ENCODE measurements at places on chromosomes 2 and 18. TPM values are rescaled to one million over a fixed set of nuclear protein-coding genes. Genes with fewer than 3 reads are reported as not detected.

Gene IL1F10
- total RNA-seq, result not detected

DNA sequence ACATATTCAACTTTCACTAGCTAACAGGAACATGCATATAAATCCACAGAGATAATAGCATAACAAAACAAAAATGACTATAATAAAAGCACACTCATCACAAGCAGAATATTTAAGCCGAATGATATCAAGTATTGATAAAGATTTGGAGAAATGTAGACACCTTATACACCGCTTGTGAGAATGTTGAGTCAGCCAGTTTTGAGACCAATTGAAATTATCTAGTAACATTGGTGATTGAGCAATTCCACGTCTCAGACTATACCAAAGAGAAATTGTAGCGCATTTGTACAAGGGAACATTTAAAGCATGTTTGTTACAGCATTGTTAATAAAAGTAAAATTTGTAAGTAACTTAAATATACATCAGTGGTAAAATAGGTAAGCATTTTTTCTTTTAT is 402.9 kb upstream of the FIGN start:
- DNase-seq, result no peak

DNA sequence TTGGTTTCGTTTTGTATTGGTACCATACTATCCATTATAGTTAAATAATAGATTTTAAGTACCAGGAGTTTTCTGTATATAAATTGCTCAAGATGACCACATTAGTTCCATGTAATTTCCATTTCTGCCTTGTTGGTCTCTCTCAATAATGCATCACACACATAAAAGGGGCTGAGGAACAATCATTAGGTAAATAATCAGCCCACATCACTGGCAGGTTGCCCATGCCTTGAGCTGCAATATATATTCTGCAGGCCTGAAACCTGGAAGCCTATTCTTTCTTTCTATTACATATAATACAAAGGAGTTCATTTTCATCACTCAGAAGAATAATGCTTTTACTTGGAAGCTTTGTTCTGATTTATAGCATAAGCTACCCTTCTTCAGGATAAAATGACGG is 616.1 kb upstream of the PKDCC start:
- DNase-seq, result no peak

DNA sequence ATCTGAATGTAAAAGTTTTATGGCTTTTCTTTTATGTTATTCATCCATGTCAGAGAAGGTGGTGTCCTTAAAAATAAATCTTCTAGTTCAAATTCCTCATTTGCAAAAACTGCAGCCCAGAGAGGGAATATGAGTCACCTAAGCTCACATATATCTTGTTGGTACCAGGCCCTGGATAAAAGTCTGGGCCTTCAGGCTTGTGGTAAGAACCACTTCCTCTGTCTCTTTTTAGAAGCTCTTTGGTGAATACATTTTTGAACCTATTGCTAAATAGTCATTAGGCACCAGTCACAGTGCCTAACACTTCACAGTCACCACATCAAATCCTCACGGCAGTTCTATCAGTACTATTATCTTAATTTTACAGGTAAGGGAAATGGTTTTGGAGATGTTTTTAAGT is 199.2 kb downstream of the KCNS3 start:
- DNase-seq, result no peak

GRCh38 chr2:191465766-191466420 is 212.0 kb upstream of the NABP1 start:
- no peak for DNase-seq

Measured in right atrium auricular region (tissue), 2 donors.